Activated CD4-positive, alpha-beta T cell treated with anti-CD3 and anti-CD28 coated beads, Interleukin-2, Interleukin-6, amounts not matched to agents 100 ng/mL and 50 ng/mL, durations not matched to agents 16 hours and 8 hours (primary cell): ENCODE measurements at places on chromosomes 16 and 17.

- DNase-seq: no peak
Observed at GRCh38 chr16:4745274-4745569, 10.9 kb downstream of the DNAAF8 start.

- no peak for DNase-seq
Observed at GRCh38 chr16:27822529-27822928, 241.0 kb downstream of the GSG1L start.

GRCh38 chr17:81025065-81025740 lies 9.7 kb upstream of the BAIAP2 start:
- DNase-seq: no peak

DNA sequence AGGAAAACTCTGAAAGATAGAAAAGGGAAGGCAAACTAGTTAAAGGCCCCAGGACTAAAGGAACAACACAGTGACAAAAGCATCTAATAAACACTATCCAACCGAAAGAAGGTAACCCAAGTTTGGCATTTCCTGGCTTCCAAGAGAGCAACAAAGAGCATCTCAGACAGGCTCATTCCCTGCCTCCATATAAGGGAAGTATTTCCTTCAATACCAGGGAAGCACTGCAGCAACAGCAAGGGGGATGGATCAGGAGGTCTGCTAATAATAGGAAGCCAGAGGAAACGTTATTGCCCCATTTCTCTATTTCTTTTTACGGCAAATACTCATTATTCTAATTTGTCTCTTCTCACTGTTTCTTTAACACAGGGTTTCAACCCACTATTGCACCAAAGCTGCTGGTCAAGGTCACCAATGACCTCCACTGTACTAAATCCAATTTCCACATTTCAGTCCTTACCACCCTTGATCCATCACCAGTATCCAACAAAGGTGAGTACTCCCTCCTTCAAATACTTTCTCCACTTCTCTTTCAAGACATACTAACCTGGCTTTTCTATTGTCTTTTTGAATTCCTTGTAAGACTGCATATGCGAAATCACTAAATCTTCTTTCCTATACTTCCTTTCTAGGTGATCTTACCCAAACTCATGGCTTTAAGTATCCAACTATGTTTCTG lies 86.1 kb downstream of the KANSL1 start:
- no peak for DNase-seq

- DNase-seq: no peak
Observed at GRCh38 chr16:52611817-52612673, 65.1 kb upstream of the TOX3 start.

GRCh38 chr16:54585998-54586340 lies 299.4 kb upstream of the IRX3 start:
- DNase-seq: no peak

GRCh38 chr16:84446596-84447392 lies 57.7 kb downstream of the MEAK7 start:
- no peak for DNase-seq

GRCh38 chr16:14029658-14030057 lies 41.5 kb upstream of the MRTFB start:
- DNase-seq: no peak

- DNase-seq: peak; percentile 94
Observed at GRCh38 chr17:78250891-78251772, 19.7 kb downstream of the TMEM235 start.

GRCh38 chr16:5607169-5607568 lies 509.6 kb upstream of the EEF2KMT start:
- no peak for DNase-seq

DNA sequence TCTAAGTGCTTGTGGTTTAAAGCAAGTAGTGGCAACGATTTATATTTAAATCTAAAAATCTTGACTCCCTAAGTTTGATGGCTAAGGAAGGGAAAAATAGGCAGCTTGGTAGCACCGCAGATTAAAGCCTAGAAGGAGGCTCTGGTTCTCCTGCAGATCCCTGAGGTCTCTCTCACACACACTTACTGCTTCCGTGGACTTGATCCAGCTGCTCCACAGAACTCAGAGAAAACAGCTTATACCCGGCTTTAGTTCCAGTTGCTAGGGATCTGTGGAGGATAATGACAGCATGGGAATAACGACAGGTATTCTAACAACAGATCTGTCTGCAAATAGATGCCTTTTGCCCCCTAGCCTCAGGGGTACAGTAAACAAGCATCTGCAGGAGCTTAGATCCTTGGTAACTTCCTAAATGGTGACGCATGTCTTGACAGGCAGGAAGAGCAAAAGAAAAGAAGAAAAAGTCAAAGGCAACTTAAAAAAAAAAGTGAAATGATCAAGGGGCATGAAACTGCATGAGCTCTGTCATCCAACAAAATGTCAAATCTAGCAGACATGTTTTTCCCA lies 4.5 kb downstream of the WIPI1 start:
- DNase-seq: no peak

DNA sequence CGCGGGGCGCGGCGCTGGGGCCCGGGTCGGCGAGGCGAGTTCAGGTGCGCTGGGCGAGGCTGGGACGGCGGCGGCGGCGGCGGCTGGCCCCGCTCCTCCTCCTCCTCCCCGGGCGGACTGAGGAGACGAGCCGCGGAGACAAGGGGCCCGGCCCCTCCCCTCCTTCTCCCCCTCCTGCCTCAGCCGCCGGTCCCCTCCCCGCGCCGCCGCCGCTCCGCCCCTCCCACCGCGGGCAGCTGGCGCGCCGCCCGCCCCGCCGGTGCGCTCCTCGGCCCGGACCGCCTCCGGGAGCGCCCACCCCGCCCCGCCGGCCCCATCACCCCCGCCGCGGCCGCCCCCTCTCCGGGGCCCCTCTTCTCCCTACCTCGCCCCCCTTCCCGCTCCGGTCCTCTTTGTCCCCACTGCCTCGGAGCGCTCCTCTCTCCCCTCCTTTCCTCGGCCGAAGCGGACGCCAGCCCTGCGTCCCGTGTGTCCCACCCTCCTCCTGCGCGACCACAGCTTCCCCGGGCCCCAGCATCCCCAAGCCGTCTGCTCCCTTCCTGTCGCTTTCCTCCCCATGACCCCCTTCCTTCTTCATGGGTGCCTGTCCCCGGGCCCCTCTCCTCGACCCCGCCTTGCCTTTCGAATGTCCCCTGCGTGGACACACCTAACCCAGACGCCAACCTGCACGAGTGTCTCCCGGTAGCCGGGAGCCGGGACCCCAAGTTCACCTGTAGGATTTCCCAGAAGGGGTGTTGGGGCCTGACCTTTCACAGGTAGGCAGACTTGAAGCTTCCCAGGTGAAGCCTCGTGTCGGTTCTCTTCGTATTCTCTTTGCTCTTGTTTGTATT lies at the start of gene TOX3:
TSS of gene TOX3 (minus strand) at position 140 of the 830 bp plus-strand sequence. CDS start 420 bp downstream, outside the sequence.
- DNase-seq: no peak

DNA sequence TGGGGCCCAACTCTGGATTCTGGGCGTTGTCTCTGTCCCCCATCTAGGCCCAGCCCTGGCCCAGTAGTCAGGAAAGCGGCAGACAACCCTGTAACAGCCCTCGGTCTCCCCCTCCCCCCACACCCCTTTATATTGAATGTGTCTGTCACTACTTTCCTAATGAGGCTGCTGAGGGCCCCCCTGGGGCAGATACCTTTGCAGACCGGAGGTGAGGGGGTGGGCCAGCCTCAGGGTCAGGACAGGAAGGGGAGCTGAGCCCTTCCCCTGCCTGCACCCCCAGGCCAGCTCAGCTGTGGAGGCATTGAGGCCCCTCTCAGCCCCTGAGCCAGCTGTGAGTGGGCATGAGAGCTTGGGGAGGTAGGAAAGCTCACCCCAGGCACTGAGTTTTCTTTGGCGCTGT lies 17.1 kb downstream of the RAI1 start:
- no peak for DNase-seq

DNA sequence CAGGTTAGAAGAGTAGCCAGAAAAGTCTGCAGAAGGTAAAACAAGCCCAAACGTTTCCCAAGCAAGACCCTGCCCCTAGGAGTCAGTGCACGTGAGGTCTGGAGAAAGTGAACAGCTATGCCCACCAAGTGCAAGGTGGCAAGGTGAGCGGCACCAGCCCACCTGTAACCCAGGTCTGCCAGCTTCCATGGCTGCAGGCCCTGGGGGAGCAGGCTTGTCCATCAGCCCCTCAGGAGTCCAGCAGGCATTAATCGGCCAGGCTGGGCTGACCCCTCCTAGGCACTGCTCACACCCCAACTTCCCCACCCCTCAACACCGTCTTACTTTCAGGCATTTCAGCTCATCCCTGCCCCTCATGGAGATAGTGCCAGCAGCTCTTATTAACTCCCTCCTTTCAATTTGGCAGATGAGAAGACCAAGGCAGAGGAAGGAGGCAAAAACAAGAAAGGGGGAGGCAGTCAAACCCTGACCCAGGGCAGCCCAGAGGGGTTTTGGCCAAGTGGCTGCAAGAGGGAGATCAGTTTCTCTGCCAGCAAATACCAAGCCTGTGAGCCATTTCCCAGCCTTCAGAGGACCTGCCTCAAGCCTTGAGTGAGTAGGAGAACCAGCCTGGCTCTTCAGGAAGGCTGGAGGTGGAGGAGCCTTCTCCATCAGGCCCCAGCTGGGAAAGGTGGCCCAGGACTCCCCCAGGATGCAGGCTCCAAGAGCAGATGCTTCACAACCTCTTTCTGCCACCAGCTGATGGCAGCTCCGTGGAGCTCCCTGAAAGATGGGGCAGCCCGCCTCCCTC lies 14.7 kb downstream of the BEAN1 start:
- DNase-seq: no peak

GRCh38 chr16:26988186-26988585 lies 78.5 kb upstream of the C16orf82 start:
- DNase-seq: no peak

GRCh38 chr17:1557355-1558095 lies 5.1 kb downstream of the PITPNA start:
- DNase-seq: no peak

- no peak for DNase-seq
Observed at GRCh38 chr17:54028986-54029580, 206.4 kb downstream of the KIF2B start.

- no peak for DNase-seq
Observed at GRCh38 chr17:47162013-47162622, 27.0 kb downstream of the CDC27 start.

GRCh38 chr17:9057310-9057709 lies 36.0 kb downstream of the NTN1 start:
- no peak for DNase-seq

GRCh38 chr16:23359092-23359760 lies 57.1 kb downstream of the SCNN1B start:
- no peak for DNase-seq

DNA sequence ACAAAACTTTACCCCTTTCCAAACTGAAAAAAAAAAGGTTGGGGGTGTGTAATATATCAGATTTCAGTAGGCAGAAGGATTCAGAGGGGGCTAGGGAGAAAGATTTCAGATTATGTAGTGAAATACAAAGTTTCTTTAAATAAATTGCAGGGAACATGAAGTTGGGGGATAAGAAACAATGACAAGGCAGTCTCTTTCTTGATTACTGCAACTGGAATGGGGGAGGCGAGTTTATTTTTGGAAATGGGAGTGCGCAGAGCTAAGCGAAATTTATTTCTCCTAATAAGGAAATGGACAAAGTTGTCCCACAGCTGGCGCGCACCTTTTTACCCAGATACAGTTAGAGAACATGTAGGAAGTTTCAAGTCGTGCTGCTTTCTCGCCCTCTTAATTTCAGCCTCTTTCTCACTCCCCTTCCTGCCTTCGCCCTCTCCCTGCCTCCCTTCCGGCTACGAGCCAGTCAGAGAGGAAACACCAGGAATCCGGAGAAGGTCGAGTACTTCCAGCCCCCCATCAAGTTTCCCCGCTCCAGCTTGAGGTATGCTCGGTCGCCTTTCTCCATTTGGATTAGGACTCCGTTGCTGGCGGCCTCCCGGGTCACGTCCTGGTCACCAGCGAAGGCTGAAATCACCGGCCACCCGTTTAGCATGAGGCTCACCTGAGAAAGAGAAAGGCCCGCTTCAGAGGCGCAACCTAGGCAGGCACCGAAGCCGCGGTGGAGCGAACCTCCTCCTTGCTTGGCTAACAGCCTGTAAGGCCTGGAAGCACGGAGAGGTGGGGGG lies 2.5 kb downstream of the CBLN1 start:
- no peak for DNase-seq

DNA sequence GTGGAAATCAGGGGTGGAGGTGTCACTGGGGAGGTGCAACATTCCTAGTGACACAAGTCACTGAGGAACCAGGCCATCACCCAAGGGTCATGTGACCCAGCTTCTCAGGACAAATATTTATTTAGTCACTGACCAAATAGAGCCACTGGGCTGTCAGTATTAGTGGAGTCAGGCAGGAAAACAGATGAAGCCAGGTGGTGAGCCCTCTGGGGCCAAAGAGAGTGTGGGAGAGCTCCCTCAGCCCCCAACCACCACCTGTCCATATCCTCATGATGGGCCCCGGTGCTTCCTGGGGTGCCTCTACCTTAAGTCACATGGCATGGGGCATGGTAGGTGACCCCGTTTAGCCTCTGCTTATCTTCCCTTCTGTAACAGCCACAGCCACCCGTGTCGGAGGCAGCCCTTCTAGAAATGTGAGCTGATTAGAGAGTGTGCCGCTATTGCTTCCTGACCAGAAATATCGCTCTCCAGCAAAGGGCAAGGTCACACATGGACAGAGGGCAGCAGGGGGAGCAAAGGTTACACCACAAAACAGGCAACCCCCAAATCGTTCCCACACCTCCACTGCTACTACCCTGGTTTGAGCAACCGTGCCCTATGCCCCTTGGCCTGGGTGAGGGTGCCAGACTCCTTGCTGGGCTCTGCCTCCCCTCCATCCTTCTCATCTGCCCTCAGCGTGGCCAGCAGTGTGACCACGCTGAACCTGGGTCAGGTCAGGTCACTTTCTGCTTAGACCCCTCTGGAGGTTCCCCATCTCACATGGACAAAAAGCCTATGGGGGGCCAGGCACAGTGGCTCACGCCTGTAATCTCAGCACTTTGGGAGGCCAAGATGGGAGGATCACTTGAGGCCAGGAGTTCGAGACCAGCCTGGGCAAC lies 8.6 kb upstream of the AKTIP start:
- DNase-seq: no peak

DNA sequence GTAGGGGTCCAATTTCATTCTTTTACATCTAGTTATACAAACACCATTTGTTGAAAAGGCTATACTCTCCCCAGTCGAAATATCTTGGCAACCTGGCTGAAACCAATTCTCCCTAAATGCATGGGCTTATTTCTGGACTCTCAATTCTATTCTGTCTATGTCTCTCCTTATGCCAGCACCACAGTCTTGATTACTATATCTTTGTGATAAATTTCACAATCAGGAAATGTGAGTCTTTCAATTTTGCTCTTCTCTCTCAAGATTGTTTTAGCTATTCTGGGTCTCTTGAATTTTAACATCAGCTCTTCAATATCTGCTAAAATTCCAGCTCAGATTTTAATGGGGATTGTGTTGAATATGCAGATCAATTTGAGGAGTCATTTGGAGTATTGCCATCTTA lies 5.9 kb upstream of the TRIM25 start:
- DNase-seq: no peak

DNA sequence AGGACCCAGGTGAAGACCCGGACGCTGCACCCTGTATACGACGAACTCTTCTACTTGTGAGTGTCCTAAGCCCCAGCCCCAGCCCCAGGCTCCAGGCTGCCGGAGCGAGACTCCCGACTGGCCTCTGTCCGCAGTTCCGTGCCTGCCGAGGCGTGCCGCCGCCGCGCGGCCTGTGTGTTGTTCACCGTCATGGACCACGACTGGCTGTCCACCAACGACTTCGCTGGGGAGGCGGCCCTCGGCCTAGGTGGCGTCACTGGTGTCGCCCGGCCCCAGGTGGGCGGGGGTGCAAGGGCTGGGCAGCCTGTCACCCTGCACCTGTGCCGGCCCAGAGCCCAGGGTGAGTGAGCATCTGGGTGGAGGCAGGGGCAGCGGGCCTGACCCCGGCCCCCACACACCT lies 3.7 kb downstream of the TSR3 start:
- DNase-seq: no peak

- no peak for DNase-seq
Observed at GRCh38 chr16:66703406-66704215, 7.1 kb upstream of the CMTM4 start.

- no peak for DNase-seq
Observed at GRCh38 chr17:76986365-76986764, 118.2 kb downstream of the MGAT5B start.
